ENCODE measurements at places on chromosomes 3 and 15. TPM values are rescaled to one million over a fixed set of nuclear protein-coding genes. Genes with fewer than 3 reads are reported as not detected.
A peak's percentile ranks its signal among the peaks of the same experiment; 100 is the strongest.

Gene CHRD
- total RNA-seq = 5.2 TPM

DNA sequence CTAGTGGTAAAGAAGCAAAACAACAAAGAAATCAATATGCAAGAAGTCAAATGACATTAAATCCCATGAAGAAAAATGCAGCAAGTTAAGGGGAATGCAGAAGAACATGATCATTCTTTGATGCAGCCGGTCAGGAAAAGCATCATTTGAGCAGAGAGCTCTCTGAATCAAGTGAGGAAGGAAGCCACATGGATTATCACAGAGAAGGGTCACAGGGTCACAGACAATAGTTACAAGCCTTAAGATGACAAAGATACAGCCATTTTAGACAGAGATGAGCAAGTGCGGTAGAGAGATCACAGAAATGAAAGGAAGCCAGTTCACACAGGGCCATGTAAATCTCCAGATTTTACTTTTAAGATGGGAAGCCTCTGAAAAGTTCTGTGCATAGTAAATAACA, 43.9 kb downstream of the UBE3A start:
- DNase-seq = no peak
- no peaks in the 10 kb centered on the region for H3K4me1 ChIP-seq
- H3K4me3 ChIP-seq = no peak overlapping the region
- no peaks in the 10 kb centered on the region for H3K27me3 ChIP-seq

DNA sequence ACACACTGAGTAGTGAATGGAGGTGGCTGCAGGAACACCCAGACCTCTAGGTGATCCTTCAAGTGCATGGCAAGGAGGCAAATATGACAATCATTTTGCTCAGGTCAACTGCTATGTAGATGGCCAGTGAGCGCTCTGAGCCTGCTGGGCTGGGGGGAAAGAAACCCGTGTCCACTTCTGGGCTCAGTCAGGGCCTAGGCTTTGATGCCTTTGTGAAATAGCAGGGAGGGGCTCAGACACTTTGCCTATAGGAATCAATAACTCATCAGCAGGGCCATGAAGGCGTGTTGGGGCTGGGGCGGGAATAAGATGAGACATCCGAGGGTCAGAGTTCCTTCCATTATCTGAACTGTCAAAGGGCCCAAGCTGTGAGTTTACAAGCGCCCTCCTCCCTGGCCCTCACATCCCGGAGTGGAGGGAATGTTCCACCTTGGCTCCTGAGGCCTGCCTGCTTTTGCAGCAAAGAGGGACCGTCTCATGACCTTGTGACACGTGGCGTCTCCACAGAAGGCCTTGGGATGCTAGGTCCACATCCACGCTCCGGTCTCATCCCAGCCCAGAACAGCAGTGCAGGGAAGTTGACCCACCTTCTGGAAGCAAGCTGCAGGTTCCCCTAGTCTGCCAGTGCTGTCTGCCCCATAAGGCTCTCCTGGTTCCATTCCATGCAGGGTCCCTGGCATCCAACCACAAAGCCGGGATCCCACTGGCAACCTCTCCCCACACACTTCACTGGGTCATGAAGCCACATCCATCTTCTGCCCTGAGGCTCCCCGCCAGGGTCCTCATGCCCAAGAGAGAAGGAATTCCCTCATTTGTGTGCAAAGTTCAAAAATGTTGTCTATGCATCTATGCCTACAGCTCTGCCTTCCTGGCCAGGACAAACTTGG, 78.4 kb downstream of the CHSY1 start:
- H3K4me3 ChIP-seq = no peak overlapping the region
- H3K36me3 ChIP-seq = peaks cover 38% of the 10 kb centered on the region
- no peak overlapping the region for H3K27ac ChIP-seq
- no peak for DNase-seq
- no peaks in the 10 kb centered on the region for H3K4me1 ChIP-seq

DNA sequence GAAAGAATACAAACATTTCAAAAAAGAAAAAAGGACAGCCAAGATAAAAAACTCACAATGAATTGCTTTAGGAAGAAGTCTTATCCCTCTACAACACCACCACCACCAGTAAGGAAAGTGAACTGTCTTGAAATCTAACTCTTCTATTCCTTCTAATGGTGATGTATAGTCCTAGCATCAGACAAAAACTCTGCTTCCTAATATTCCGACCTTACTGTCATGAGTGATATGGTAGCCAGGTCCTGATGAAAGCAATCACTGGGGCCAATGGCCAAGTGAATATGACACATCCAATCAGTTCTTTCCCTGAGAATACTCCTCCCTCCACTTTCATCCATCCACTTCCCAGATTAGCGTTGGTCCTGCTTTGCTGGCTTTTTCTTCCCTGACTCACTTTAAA, 14.8 kb downstream of the GK5 start:
- H3K4me3 ChIP-seq = no peak overlapping the region
- peaks cover 51% of the 10 kb centered on the region for H3K36me3 ChIP-seq
- DNase-seq = no peak
- no peaks in the 10 kb centered on the region for H3K27me3 ChIP-seq
- peak overlapping the region; percentile 58 for H3K27ac ChIP-seq
- H3K4me1 ChIP-seq = no peaks in the 10 kb centered on the region

DNA sequence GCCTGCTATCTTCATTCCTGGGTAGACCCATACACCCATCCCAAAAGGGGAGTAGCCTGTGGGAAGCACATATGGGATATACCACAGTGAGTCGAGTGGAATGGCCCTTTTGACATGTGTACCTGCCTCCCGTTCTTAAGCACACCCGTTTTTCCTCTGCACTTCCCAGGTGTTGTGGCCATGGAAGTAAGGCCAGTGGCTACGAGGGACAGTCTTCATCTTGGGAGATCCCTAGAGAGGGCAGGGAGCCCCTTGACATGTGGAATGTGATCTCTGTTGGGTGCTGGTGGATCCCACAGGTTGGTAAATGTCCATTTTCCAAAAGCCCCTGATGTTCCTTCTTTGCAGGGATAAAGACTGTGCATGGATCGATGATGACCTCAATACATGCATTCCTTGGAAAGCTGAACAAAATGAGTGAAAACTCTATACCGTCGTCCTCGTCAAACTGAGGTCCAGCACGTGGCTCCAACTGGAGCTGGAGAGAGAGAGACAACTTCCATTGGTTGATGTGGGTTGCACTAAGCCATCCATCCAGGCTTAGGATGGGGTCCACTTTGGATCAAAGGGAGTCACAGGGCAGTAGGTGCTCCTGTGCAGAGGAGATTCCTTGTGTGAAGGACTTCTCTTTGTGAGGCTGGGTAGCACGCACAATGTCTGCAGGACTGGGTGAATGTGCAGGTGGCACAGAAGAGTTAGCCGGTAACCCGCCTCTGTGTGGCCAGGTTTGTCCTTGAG, 136.8 kb downstream of the SNRPN start:
- H3K4me3 ChIP-seq = no peak overlapping the region
- no peaks in the 10 kb centered on the region for H3K27me3 ChIP-seq
- peak; percentile 27 for DNase-seq
- H3K36me3 ChIP-seq = peaks cover 94% of the 10 kb centered on the region
- no peak overlapping the region for H3K27ac ChIP-seq
- no peaks in the 10 kb centered on the region for H3K4me1 ChIP-seq

Gene CHRM5
- total RNA-seq = not detected

Gene SEMA3F
- total RNA-seq = 145 TPM

DNA sequence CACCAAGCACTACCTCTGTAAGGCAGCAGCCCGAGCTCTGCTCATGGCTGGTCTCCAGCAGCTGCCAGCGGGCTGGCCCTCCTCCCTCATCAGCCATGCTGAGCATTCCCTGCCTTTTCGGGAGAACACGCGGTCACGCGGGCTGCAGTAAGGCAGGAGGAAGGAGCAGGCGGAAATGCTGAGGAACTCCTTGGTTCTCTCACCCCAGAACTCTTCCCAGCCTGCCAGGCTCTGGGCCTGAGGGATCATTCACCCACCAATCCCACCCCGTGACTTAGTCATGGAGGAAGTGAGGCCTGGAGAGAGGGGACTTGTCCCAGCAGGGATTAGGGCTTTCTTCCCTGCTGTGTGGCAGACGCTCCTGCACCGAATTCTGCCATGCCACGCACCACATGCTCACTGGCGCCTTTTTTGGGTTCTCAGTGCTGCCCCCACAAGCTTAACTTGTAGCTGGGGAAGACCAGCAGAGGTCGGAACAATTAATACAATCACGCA, 42.9 kb upstream of the RPL32 start:
- no peak overlapping the region for H3K4me3 ChIP-seq
- H3K27ac ChIP-seq = no peak overlapping the region
- H3K27me3 ChIP-seq = peaks cover 12% of the 10 kb centered on the region

Gene FBXW12
- 0.55 TPM for total RNA-seq

DNA sequence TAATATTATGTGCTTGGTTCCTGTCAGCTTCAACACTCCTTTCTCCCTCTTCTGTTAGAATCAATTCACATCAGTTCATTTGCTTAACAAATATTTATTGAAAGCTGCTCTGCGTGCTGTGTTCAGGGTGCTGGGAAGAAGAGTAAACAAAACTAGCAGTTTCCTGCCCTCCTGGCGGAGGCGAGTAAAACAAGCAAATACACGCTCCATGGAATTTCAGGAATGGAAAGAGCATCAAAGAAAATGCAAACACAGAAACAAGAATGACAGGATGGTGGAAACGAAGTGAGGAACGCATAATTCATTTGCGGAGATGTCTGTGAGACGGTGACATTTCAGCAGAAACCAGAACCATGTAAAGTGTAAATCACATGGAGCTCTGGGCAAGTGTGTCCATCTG, 49.4 kb upstream of the SPTSSB start:
- peak; percentile 79 for DNase-seq
- peak overlapping the region; percentile 52 for H3K4me3 ChIP-seq
- H3K27me3 ChIP-seq = no peaks in the 10 kb centered on the region
- H3K4me1 ChIP-seq = peaks cover 5% of the 10 kb centered on the region

DNA sequence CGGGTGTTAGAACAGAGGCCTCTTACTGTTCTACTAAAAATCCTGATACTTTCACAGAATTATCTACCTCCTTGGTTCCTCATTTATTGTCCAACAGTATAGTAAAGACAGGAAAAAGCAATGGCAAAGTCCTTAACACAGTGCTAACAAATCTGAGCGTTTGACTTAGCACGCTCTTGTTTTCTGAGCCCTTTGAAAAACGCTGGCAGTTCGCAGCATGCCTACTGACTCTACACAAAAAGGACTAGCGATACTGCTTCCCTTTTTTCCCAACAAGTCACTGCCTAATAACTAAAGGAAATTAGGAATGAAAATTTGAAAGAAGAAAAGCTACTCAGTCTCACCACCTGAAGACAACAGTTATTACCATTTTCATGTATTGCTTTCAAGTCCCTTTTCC, 34.8 kb upstream of the CEMIP start:
- no peaks in the 10 kb centered on the region for H3K27me3 ChIP-seq
- H3K27ac ChIP-seq = peak overlapping the region; percentile 70
- no peak overlapping the region for H3K4me3 ChIP-seq
- H3K36me3 ChIP-seq = peaks cover under 1% of the 10 kb centered on the region

Gene TBCCD1
- total RNA-seq = 6.0 TPM

DNA sequence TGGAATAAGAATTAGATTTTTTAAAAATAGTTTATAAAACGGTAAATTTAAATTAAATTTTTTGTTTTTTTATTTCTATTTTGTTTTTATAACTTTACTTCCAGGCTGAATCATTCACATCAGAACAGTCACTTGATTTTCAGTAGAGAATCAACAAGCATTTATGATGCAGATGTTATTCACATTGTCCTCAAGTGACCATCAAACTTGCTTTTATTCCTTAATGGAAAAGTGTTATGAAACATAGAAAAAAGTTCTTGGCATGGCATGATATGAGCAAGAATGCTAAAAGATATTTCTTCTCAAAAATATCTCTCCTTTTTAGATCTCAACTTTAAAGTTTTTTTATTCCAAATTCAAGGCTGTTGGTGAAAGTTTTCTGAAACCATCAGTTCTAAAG, 70.9 kb upstream of the TGFBR2 start:
- H3K4me3 ChIP-seq = no peak overlapping the region
- no peaks in the 10 kb centered on the region for H3K4me1 ChIP-seq
- H3K27me3 ChIP-seq = no peaks in the 10 kb centered on the region
- no peak overlapping the region for H3K27ac ChIP-seq
- no peak for DNase-seq
- no peaks in the 10 kb centered on the region for H3K36me3 ChIP-seq

DNA sequence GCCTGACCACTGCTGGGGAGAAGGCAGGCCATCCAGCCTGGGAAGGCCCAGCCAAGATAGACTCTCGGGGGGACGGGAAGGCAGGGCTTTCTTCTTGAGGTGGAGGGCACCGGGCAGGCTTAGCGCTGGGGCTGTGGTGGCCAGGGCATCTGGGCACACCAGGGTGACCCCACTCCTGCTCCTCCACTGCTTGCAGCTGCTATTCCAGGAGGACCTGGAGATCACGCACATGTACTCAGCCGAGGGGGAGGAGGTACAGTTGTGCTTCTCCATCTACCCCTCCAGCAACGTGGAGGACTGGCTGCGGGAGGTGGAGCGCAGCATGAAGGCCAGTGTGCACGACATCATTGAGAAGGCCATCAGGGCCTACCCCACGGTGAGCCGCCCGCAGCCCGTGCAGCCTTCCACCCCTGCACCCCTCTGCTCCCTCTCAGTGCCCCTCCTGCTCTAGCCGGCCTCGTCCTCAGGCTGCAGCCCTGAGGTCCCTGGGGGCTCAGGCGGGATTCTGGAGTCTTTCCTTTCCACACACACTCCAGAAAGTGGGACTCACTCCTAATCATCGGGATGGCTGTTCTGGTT, 42.3 kb downstream of the DNAH1 start:
- no peak for DNase-seq
- H3K27ac ChIP-seq = no peak overlapping the region
- H3K27me3 ChIP-seq = no peaks in the 10 kb centered on the region
- H3K4me1 ChIP-seq = no peaks in the 10 kb centered on the region
- no peaks in the 10 kb centered on the region for H3K36me3 ChIP-seq
- no peak overlapping the region for H3K4me3 ChIP-seq

DNA sequence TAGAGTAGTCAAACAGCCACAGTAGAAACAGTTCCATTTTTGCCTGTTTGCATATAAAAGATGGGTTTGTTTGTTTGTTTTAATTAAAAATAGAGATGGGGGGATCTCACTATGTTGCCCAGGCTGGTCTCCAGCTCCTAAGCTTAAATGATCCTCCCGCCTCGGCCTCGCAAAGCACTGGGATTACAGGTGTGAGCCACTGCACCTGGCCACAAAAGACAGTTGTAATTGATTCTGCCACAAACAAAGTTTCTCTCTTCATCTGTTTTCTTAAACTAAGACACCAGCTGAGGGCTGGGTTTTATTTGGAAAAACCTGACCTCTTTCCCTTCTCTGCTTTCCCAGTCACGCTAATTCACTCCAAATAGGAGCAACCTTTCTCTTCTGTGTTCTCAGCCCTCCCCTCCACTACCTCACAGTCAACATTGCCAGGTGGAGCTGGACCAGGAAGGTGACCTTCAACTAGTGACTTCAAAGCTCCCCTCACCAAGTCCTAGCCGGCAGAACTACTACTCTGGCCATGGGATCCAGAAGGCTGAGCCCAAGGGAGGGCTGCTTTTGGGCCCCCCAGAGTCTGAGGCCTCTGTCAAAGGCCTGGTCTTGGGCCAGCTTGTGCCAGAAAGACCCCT, 1.5 kb upstream of the IDH2 start:
- no peak for DNase-seq
- no peak overlapping the region for H3K4me3 ChIP-seq
- no peak overlapping the region for H3K27ac ChIP-seq
- H3K4me1 ChIP-seq = peaks cover 2% of the 10 kb centered on the region
- peaks cover 43% of the 10 kb centered on the region for H3K27me3 ChIP-seq

- no peaks in the 10 kb centered on the region for H3K27me3 ChIP-seq
- H3K27ac ChIP-seq = no peak overlapping the region
- H3K4me1 ChIP-seq = peaks cover 6% of the 10 kb centered on the region
- no peaks in the 10 kb centered on the region for H3K36me3 ChIP-seq
These were observed 108.4 kb downstream of the PTPRG start for GRCh38 chr3:61669668-61670299.

Gene CYP8B1
- not detected for total RNA-seq

All from endodermal cell (in vitro differentiated cells).